ENCODE measurements at places on chromosomes 5 and 9.

GRCh38 chr5:153883854-153884611 lies 154.7 kb downstream of the FAM114A2 start:
- DNase-seq: no peak

DNA sequence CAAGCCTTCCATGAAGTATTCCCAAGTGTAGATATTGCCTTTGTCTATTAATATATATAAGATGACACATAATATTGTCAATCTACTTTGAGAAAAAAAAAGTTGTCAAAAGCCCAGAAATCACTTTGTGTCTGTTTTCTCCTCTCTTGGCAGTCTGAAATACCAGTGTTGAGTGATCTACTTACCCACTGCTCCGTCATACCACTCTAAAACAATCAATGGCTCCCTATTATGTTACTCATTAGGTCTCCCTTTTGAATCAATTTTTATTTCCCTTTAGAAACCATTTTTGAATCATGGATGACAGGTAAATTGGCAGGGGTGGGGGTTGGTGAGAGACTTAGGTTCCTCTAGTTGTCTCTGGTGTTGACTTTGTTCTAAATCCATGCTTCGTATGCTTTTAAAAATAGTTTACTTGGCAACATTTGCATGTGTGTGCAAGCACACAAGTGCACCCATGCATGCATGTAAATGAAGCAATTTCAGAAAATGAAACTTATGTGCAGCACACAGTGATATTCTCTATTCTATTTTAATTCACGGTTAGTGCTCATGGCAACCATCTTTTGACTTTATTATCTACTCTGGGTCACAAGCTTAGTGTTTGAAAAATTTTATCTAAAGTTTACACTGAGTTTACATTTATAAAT lies 378.9 kb downstream of the RAB3C start:
- DNase-seq: no peak

DNA sequence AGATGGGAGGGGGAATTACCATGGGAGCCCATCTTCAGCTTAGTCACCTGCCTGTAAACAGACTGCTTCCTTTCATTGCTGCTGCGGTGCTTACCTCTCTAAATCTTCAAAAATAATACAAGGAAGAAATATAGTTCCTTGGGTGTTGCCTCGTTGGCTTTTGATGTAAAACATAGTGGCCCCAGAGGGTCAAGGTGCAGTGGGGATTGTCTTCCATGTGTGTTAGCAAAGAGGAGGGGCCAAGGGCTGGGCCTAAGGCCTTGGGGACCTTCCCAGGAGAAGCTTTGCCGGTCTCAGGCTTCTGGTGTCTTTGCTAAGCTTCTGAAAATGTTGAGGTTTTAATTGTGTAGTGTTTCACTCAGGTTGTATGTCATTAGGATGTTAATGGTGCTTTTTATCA lies 90.0 kb downstream of the PDE8B start:
- DNase-seq: no peak

- DNase-seq: no peak
Observed at GRCh38 chr5:1343931-1344901, 683 bp downstream of the CLPTM1L start.

GRCh38 chr5:132849347-132849746 lies 16.9 kb downstream of the GDF9 start:
- no peak for DNase-seq

DNA sequence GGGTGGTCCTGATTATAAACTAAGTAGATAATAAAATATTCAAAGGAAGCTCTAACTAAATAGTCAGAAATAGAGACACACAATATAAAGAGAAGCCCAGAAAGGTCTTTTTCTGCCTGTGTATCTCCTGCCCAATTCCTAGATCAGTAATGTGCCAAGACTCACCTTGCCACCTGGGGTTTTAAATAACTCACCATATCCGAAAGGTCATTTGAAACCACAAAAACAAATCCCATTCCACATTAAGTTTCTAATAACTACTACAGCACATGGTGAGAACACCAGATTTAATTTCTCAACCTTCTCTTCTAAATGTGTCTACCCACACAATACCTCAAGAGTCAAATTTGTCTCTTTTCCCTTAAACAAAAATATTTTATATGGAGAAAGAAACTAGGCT lies 75.2 kb downstream of the ZNF608 start:
- no peak for DNase-seq

- DNase-seq: no peak
Observed at GRCh38 chr5:41193456-41194205, 19.7 kb downstream of the C6 start.

DNA sequence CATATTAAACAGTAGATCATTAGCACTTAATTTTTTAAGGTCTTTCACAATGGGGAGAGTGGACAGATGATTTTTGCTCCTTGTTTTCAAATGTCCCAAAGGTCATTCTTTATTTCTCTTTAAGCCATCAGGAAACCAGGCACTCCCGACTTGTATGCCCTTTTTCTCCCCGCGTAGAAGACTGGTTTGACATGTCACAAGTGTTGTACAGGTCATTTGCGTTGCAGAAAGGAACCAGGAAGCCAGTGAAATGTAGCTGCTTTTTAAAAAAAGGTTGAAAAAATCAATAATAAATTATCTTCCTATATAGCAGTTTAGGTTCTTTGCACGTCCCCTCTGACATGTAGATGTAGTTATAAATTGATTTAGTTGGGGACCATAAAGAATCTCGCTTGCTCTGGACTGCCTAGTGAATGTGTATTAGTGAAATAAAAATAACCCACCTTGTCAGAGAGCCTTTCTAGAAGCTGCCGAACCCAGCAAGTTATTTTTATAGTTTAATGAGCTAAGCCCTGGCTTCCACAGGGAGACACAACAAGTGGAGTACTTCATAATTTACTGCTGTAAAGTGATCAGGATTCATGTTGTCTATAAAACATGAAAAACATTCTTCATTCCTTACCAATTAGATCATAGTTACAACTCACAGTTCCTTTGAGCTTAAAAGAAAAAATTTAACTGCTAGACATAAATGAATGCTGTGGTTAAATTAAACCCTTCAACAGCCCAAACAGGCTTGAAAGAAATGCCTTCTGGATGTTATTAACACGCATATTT lies 404.6 kb downstream of the CSNK1G3 start:
- no peak for DNase-seq

GRCh38 chr5:92505925-92506324 lies 1075.1 kb downstream of the NR2F1-AS1 start:
- DNase-seq: no peak

- no peak for DNase-seq
Observed at GRCh38 chr5:163222982-163223381, 214.4 kb upstream of the CCNG1 start.

DNA sequence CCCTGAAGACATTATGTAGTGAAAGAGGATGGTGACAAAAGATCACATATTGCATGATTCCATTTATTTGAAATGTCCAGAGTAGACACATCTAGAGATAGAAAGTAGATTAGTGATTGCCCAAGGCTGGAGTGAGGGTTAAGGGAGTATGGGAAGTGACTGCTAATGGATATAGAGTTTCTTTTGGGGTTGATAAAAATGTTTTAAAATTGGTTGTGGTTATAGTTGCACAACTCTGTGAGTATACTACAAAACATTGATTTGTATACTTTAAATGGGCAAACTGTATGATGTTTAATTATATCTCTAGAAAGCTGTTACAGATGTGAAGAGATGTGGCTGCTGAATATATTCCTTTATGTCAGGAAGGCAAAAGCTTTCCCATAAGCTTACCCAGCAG lies 202.8 kb downstream of the CCDC171 start:
- no peak for DNase-seq

- no peak for DNase-seq
Observed at GRCh38 chr9:30744871-30745270, 1639.6 kb upstream of the ACO1 start.
